ENCODE measurements at places on chromosomes 13 and 19.

DNA sequence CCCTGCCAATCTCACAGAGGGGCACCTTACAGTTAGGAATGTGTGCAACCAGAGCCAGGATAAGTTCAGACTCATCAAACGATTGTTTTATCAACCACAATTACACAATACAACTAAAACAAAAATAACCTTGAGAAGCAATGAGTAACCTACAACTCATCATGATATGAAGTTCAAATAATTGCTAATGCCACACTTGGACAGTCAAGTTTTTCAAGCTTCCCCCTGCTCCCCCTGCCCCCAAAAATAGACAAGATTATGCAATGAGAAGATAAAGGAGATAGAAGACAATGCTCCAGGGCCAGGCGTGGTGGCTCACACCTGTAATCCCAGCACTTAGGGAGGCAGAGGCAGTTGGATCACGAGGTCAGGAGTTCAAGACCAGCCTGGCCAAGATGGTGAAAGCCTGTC, 13.6 kb upstream of the KPNA3 start:
- DNase-seq: no peak

- no peak for DNase-seq
Observed at GRCh38 chr13:48568370-48569103, 35.7 kb upstream of the RCBTB2 start.

GRCh38 chr13:102817907-102818306, 19.0 kb downstream of the BIVM start:
- no peak for DNase-seq

- DNase-seq: no peak
Observed at GRCh38 chr13:110135977-110136597, 170.9 kb downstream of the COL4A1 start.

GRCh38 chr19:47094557-47095475, 18.8 kb downstream of the ZC3H4 start:
- no peak for DNase-seq

- no peak for DNase-seq
Observed at GRCh38 chr13:35722458-35723052, 246.1 kb upstream of the MAB21L1 start.

DNA sequence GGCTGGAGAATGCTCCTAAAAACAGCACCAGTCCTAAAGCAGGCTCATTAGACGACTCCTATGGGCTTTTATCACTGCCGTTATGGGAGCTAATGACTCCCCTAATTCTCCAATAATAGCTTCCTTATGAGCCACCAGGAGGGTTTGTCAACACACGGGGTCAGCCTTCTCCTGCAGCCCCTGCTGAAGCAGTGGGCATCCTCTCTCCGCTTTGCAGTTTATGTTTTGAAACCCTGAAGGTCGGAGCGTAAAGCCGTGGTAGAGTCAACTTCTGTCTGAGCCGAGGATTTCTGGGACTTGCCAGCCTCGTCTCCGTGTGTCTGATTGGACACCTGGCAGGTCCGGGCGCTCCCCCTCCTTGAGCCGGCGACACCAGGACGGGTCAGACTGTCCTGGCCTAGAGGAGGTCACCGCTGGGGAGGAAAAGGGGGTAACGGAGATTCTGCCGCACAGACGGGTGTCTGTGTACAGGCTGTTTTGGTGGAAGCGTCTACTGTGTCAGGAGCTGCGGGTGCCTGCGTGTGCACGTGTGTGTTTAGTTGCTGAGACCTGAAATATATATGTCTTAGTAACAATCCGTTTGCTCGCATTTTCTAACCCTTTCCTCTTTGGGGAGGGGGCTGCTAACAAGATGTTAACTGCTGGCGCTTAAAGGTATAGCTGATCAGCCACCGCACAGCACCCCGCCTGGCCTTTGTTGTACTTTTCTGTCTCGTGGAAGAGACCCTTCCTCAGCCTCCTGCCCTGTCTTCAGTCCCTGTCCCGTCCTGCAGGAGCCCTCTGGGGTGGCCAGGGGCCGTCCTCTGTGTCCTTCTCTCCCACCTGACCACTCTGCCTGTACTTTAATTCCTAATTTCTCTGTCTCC, 1.9 kb downstream of the KDM4B start:
- DNase-seq: no peak

DNA sequence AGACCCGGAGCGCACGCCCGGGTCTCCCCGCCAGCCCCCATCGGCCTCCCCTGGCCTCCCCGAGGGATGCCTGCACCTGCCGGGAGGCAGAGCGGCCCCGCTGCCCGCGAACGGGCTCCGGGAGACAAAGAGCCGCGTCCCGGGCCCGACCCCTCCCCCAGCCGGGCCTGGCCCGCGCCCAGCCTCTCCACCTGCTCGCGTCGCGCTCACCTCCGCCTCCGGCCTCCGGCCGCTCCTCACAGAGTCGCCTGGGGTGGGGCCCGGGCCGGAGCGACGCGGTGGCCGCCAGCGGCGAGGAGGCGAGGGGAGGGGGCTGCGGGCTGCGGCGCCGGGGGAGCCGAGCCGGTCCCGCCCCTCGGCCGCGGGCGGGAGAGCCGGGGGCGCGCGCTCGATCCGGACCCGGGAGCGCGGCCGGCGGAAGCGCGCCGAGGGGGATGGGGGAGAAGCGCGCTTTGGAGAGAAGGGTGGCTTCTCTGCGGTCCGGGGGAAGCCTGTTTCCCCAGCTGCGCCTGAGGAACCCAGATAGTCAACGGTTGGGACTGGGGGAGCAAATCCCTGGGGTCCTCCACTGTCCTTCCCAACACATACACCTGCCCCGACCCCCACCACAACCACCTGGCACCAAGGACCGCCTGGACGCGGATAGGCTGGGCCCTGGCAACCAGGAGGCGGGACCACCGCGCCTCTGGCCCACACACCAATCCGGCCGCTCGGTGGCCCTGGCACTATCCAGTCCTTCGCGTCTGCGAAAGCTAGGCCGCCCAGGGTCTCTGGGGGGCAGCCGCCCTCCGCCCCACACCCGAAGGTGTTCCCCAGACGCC, at the start of gene PRR36:
TSS of gene PRR36 (minus strand) at position 315 of the 821 bp plus-strand sequence. CDS start 701 bp downstream, outside the sequence.
- no peak for DNase-seq

- DNase-seq: no peak
Observed at GRCh38 chr19:53874606-53874990, 6.9 kb downstream of the MYADM start.

GRCh38 chr19:2014731-2015607, 545 bp downstream of the BTBD2 start:
- DNase-seq: no peak

DNA sequence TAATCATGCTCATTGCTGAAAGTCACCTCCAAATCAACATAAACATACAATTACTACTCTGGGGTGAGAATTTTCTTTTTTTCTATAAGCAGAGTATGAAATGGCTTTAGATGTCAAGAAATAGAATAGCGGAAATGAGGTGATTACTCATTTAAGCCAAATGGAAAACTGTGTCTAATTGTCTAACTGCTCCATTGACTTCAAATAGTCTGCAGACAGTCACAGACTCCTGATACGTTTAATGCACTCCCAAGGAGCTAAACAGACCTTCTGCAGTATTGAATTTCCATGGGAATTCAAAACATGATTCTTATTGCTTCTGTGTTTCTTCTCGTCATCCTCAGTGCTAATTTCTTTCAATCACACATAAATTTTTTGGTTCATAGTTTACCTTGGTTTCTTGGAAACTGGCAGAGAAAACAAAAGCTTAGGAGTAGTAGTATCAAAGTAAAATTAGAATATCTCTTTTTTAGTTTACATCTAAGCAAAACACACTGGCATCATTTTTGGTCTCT, 865.2 kb upstream of the SLC10A2 start:
- no peak for DNase-seq

- DNase-seq: no peak
Observed at GRCh38 chr13:23915308-23915707, 18.0 kb upstream of the C1QTNF9B start.

DNA sequence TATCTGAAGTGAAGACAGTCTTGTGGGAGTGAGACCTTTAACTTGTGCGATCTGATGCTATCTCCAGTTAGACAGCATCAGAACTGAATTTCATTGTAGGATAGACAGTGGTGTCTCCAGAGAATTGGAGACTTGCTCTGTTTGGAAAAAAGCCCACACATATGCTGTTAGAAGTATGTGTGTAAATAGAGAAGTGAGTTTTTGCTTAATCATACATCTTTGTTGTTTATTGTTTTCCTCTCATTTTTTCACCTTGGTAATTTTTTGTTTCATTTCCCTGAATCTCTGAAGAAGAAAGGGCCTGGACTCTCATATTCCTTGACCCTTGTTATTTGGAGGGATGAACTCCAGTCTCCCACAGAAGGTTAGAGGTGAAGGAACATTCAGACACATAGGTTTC, 21.8 kb downstream of the FPR3 start:
- no peak for DNase-seq

DNA sequence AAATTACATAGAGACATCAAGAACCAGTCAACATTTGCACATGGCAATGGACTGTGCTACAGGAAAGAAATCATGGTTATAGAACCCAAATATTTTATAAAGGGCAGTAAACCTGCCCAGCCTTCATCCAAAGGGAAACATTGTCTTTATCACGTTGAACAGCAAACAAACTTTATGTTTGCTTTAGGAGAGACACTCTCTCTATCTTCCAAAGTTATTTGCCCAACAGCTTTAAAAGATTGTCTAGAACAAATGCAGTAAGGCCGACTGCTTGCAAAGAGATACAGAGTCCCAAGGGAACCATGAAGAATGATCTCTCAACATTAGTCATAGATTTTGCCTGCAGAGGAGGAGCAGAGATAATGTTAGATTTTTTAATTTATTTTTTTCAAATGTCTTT, 1323.5 kb upstream of the SLC10A2 start:
- no peak for DNase-seq

GRCh38 chr19:42280815-42281145, 11.7 kb downstream of the CIC start:
- no peak for DNase-seq

DNA sequence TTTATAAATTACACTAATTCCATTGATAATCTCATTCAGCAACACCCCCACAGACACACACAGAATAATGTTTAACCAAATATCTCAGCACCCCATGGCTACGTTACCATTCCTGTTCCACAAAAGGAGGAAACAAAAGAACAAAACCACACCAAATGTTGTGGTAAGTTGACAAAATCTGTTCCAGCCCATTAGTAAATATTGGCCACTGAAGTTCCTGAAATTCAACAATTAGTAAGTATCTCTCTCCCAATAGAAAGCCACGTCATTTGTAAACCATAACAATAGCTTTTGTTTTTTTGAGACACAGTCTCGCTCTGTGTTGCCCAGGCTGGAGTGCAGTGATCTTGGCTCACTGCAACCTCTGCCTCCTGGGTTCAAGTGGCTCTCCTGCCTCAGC, 2.3 kb upstream of the FCAR start:
- no peak for DNase-seq

- DNase-seq: no peak
Observed at GRCh38 chr19:49271080-49271753, 53.8 kb downstream of the SLC6A16 start.

DNA sequence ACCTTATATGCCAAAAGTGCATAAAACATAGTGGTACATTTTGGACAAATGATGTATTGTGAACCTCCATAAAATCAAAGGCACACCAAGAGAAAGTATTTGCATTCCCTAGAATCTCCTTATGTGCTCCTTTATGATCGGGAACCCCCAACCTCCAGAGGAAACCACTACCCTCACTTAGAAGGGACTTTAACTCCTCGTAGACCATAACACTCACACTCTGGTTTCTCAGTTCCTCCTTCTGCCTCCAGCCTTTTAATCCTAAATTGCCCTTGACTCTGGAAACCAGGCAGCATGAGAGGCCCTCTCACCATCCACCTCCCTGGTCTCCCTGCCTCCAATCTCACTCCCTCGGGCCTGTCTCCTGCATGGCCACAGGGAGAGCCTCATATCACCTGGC, 9.8 kb upstream of the KCNN4 start:
- DNase-seq: no peak

GRCh38 chr19:51695088-51695487, 2.0 kb downstream of the SPACA6 start:
- no peak for DNase-seq

DNA sequence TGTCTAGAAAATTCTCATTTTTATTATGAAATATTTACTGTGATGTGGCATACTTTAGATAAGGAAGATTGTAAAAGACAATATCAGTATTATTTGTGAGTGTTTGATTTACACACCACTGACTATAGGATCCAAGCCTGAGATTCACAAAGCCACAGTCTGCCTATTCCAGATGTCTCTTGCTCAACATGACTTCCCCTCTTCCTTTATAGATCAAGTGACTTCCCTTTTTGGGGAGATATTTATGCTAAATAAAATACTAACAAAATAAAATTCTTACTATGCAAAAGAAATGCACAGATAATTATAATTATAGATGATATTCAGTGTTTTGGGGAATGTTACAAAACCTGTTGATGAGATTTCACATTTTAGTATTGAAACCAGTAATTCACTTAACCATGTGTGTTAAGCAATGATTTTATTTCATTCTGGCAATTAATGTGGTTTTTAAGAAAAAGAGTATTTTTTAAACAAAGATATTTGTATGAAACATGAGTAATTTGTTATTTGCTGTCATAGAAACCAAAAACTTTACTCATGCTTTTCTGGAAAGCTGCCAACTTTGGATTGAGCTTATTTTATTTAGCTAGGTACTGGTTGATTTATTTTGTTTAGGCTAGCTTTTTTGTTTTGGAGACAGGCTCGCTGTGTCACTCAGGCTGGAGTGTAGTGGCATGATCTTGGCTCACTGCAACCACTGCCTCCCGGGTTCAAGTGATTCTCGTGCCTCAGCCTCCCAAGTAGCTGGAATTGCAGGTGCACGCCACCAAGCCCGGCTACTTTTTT, 13.7 kb upstream of the GPR183 start:
- DNase-seq: no peak

DNA sequence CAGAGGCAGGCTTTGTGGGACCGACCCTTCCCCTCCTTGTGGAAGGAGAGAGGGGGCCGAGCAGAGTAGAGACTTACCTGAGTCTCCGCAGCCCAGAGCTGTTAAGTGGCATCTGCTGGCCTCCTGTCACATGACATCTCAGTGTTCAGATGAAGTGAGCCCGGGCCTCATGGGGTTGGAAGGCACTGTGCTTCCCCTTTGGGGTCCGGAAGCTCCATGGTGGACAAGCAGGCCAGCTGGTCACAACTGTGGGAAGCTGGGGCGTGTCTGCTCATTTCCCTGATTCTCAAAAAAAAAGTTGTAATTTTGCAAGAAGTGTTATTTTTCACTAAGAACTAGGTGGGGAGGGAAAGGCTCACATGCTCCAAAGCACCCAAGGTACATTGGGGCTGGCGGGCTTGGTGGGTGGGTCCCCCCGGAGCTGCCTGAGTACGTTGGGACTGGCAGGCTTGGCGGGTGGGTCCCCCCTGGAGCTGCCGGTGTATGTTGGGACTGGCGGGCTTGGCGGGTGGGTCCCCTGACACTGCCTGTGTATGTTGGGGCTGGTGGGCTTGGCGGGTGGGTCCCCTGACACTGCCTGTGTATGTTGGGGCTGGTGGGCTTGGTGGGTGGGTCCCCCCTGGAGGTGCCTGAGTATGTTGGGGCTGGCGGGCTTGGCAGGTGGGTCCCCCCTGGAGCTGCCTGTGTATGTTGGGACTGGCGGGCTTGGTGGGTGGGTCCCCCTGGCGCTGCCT, 18.2 kb upstream of the DCUN1D2 start:
- no peak for DNase-seq

Measured in cortex of kidney (tissue), 1 donor.